ENCODE measurements at places on chromosomes 1 and 21.
A peak's percentile ranks its signal among the peaks of the same experiment; 100 is the strongest.

GRCh38 chr1:170149241-170149640 is 3.5 kb downstream of the NTMT2 start:
- DNase-seq: no peak

DNA sequence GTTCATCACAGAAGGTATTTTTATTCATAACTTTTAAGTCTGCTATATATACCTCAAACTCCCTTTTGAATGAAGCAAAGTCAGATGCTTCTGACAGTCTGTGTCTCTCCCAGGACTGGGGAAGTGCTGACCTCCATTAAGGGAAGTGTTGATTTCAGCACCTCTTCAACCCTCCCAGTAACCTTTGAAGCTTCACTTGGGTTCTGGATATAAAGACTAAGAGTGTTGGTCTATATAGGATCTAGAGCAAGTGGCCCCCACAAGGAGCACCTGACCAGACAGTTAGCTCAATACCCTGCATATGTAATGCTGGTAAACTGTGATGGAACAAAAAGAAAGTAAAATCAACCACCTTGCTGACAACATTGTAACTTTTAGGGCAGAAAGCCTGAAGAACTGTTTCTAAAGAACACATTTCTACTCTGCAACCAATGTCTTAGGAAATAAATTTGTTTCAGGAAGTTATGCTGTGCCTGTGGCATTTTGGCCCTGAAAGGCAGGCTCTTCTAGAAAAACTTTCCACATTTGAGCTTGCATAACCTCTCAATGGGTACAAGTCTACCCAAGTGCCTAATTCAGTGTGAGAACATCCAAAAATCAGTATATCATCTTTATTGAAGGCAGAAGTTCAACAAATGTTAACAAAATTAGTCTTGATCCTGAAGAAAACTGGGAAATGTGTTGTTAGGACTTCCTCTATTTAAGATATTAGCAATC is 865 bp upstream of the PTPN22 start:
- no peak for DNase-seq

DNA sequence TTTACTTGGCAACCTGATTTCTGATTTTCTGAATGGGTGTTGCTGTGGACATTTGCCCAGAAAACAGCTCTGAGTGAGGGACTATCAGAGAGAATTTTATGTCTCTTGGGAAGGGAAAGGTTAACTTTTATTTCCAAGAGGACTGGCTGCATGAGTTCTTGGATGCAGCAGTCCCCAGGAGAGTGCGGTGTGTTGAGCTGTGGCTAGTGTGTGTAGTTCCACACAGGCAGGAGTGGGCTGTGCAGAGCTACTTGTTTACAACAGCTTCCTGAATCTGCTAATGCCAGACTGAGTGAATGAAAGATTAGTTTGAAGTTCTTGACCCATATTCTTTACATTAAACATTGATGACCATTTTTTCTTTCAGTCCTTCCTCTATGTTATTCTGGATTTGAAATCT is 41.0 kb upstream of the APOBEC4 start:
- DNase-seq: no peak

GRCh38 chr1:162666006-162666645 is 33.9 kb downstream of the DDR2 start:
- DNase-seq: peak; percentile 67

DNA sequence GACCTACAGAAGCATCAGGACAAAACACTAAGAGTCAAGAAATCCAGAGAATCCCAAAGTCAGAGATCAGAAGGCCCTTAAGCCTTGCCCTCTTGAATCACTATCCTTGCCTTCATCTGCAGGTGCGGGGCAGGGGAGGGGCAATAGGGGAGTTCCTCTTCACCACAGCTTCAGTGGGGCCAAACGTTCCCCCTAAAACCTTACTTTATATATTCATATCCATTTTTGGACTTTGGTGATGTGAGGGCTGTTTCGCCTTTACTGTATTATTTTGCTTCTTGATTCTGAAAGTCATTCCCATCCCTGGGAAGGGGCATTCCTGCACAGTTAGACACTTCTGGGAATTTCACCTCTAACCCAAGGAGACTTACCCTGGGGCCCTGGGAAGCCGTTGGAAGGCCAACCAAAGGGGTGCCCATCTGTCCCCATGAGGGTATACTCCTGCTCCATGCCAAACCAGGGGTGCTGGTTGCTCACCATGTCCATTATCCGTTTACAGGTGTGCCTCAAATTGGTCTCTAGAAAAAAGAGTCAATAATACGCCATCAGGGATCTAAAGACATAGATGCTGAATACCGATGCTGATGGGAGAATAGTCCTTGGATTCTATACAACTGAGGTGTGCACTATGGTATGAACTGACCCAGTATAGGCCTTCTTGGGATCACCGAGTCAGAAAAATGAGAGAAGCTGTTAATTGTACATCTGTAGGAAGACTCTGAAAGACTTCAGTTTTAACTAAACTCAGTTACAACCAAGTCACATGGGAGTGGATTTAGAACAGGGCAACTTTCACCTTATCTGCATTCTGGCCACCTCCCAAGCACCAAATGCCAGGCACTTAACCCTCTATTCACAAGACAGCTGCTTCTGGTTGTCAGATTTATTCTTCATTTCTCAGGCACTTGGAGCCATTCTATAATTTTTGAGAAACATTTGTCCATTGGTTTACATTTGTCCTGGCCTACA is 5.4 kb downstream of the GLUL start:
- DNase-seq: no peak

DNA sequence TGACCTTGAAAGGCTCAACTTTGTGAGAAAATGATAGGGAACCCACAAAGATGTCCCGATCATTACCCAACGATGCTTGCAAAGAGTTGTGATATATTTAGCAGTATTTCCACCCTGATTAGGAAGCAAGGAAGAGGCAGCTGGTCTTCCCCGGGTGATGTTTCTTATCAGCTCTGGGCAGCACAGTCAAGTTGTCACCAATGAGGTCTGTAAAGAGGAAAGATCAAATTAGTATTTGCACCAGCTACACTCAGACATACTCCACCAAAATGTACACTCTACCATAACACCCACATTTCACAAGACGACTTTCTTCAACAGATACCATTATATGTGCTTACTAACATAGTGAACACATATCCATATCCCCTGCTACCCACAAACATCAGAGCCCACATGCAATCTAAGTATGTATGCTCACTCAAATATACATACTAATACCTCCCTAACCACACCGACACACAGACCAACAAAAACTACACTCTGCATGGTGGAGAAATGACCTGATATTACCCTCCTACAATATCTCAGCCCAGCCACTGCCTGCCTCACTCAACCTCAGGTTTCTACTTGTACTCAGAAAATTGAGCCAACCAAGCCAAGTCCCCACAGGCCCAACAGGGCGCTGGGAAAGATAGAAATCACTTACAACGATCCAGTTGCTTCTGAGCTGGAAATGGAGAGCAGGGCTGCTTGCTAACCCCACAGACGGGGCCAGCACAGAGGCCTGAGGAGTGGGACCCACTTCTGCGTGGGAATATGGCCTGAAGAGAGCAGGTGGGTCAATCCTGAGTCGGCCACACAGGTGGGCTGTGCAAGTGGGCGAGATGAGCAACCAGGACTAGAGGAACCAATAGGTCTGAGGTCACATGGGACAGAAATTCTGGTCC is 4.6 kb upstream of the BTG2 start:
- DNase-seq: no peak

DNA sequence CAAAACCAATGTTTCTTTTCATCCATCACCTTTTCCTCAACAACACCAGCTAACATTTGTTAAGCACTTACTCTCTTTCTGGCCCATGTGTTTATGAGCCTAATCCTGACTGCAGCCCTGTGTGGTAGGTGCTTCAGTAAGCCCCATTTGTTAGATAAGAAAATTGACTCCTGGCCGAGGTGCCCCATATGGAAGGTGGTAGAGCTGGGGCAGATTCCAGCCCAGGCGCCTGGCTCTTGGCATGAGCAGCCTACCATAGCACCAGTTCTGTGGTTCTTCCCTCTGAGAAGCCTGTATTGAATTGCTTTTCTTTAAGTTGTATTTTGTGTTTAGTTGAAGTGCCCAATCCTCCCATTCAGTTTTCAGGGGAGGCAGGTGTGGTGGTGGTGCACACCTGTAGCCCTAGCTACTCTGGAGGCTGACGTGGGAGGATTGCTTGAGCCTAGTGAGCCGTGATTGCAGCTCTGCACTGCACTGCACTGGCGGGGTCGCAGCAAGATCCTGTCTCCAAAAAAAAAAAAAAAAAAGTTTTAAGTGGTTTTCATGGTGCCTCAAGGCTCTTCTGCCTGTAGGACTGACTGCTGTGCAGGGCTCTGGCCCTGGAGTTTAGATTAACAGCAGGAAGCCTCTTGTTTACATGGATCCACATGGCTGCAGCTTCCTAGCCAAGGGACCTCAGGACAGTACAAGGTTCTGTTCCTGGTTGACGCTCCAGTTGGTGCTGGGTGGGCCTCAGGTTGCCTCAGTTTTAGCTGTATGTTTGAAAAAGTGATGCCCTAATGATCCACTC is 125.9 kb downstream of the MRPS6 start:
- DNase-seq: no peak

- DNase-seq: no peak
Measured at GRCh38 chr1:30299393-30299792, 424.0 kb downstream of the MATN1 start.

DNA sequence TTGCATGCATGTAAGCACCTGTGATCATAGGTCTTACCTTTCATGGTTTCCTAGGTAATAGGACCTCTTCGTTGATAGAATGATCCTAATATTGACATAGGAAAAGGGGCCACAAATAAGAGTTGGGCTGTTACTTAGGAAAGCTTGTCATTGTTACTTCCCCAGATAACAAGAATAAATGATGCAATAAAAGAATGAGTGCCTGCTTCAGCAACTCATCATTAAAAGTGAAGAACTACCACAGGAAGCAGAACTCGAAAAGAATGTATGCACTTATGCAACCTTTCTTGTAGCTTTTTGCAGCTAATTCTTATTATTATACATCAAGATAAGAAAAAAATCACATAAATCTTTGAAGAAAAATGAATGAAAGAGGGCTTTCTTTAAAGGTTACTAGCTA is 548.6 kb downstream of the LTN1 start:
- DNase-seq: no peak

DNA sequence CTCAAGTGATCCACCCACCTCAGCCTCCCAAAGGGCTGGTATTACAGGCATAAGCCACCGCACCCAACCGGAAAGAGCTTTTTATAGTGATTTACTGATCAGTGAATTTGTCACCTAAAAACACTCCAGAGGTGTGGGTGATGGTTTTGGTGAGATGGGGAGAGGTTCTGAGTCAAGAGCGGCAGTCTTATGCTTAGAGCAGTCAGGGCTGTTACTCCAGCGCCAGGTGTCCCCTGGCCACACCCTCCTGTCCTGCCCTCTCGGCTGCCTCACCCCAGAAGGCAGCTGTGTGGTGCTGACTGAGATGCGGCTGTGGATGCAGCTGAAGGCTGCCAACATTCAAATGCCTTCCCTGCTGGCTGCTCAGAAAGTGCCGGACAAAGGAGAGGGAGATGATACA is 94.5 kb upstream of the LPGAT1 start:
- no peak for DNase-seq

GRCh38 chr1:83632906-83633305 is 366.0 kb downstream of the TTLL7 start:
- no peak for DNase-seq

DNA sequence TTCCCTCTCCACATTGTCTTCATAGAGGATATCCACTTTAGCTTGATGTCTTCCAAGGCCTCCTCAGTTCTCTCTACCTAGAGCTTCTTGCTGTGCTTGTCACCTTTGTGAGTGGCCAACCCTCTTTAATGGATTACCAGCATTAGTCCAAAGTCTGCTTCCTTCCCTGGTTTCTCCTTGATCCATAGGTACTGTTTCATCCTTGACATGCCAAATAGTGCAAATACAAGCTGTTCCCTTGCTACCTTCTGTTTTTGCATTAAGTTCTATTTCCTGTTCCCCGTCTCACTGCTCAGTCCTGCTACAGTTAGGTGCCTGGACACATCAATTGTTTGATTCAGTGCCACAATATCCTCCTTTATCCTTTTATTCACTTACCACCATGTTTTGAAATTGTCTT is 19.2 kb downstream of the MAST2 start:
- no peak for DNase-seq

DNA sequence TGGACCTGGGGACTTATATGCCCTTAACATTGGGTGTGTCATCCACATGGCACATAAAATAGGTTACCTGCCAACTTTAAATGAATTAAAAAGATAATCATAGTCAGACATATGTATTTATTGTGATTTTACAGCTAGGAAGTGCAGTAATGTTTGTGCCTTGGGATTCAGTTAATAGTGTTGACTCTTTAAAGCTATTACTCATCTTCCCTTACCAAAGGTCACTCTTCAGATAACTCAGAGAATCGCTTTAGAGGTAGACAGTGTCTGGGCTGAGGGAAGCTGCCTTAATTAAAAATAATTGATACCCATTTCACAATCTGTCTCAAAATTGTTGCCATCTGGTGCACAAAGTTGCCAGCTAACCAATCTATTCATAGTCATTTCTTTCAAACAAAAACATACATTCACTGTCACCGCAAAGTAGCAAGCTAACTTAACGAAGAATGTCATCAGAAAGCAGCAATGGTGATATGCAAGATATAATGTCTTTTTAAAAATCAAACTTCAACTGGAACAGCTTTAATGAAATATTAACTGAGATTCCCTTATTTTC is 3.0 kb upstream of the KRTAP15-1 start:
- DNase-seq: no peak

DNA sequence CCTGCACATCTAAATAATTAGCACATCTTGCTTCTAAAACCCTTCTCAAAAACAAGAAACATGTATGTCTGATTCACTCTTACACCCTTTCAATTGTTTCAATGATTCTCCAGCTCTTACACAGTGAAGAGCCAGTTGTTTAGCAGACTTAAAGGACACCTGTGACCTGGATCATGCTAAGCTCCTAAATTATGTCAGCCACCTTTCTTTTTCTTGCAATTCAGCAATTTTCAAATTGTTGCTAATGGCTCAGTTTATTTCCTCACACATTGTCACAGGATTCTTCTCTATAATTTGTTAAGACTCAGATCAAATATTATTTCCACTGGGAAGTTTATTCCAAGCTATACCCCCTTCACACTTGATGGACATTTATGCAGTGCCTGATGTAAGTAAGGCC is 413.2 kb downstream of the PLA2G4A start:
- no peak for DNase-seq

DNA sequence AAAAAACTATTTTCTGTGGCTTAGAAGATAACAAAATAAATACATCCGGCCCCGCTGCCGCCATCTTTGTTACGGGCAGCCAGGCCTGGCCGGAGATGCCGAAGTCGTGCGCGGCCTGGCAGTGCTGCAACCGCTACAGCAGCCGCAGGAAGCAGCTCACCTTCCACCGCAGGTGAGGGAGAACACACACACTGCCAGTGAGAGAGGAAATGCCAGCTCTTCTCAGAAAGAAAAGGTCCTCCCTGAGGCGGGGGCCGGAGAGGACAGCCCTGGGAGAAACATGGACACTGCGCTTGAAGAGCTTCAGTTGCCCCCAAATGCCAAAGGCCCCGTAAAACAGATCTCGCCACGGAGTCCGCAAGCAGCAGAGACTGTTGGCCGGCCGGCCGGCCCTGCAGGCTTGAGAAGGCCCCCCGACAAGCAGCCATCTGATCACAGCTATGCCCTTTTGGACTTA is 323.2 kb downstream of the AMY1C start:
- DNase-seq: no peak

Data from ELR (cell line).